Breast epithelium (tissue), 4 donors: ENCODE measurements at places on chromosomes 3 and 15. TPM values are rescaled to one million over a fixed set of nuclear protein-coding genes. Genes with fewer than 3 reads are reported as not detected.

DNA sequence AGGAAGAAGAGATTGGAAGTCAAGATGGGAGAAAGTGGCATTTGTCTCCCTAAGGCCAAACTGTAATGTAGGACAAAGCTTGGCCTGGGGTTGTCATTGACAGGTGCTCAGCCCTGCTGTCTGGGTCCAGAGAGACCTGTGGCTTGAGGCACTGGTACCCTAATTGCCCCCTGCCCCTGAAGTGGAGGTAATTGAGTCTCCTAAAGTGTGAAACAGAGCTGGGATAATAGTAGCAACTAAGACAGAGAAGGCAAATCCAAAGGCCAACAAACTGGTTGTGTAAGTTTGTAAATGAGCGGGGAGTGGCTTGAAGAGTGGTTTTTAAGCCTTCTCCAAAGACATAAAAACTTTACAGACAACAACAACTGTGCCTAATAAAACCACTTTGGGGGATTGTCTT, 264.2 kb upstream of the ROPN1 start:
- DNase-seq, result no peak

Gene PLXNA1
- 32.2 TPM for total RNA-seq

Gene SSR3
- 156 TPM for total RNA-seq

DNA sequence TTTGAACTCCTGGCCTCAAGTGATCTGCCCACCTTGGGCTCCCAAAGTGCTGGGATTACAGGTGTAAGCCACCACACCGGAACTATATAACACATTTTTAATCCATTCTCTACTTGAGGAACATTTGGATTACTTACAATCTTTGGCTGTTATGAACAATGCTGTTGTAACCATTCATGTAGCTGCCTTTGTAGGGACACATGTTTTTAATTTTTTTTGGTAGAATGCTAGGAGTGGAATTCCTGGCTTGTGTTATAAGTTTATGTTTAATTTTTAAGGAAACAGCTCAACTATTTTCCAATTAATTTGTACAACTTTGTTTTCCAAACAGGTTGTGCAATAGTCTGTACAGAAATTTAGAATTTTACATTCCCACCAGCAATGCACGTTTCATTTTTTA, 51.7 kb downstream of the GPR149 start:
- DNase-seq, result no peak

- DNase-seq, result no peak
Measured at GRCh38 chr3:55540579-55540978, 53.5 kb upstream of the WNT5A start.

Gene TM4SF18
- 7.2 TPM for total RNA-seq
